ENCODE measurements at places on chromosomes 11 and 22.
A peak's percentile ranks its signal among the peaks of the same experiment; 100 is the strongest.

DNA sequence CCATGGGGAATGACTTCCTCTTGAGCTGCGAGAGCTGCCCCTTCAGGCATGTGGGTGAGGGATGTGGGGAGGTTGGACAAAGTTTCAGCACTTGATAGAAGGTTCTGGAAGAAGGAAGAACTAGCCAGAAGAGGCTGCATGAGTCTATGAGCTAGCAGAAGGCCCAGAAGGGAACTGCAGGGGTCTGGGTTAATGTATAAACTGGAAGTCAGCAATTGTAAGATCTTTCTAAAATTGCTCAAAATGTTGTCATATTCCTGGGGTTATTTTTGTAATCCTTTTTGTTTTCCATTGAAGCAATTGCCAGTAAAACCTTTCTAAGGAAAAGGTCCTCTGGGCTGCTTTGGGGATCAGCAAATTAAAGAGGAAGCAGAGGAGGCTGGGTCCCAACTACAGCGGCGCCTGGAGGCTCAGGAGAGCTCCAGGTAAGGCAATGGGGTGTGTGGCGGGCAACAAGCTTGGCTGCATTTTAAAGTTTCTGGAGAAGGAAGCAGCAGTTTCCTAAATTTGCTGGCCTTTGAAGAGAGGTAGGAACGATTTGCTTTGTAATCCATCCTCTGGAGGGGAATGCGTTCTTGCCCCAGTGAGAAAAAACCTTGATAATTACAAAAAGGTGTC, 29.2 kb downstream of the ADAMTS15 start:
- no peak for DNase-seq

- no peak for DNase-seq
Observed at GRCh38 chr11:45142241-45143055, 4.0 kb upstream of the PRDM11 start.

GRCh38 chr11:123628936-123629683, 25.3 kb downstream of the SCN3B start:
- peak; percentile 41 for DNase-seq

DNA sequence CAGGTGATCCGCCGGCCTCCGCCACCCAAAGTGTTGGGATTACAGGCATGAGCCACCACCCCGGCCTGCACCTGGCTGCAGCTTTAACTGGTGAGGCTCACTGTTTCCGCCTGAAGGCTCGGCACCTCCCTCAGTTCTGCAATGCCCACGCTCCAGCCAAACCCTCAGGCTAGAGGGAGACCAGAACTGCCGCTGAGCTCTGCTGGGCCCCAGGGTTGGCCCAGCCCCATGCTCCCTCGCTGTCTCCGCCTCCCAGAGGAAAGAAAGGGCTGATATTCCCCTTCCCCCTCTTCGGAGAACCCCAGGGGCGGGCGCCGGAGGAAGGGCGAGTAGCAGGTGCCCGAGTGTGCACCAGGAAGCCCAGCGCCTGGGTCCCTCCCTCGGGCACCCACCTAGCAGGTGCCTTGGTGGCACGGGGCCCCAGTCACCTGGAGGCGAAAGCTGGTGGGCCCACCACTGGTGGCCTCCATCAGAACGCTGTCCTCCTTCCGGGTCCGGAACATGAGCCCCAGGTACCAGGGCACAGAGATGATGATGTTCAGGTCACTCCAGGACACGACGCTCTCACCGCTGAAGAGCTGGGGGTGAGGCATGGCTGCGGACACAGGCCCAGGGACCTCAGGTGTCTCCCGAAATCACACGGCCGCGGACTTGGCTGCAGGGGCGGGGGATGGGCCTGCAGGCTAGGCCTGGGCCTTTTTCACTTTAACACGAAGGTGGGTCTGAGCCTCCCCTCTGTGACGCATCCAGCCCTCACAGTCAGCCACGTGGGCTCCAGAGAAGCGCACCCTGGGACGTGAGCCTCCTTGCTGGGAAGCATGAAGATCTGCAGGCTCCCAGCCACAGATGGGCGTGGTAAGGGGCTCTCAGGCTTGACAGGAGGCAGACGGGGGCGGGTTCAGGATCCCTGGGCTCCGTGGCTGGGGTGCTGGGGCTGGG, 73.3 kb downstream of the TRMU start:
- no peak for DNase-seq

DNA sequence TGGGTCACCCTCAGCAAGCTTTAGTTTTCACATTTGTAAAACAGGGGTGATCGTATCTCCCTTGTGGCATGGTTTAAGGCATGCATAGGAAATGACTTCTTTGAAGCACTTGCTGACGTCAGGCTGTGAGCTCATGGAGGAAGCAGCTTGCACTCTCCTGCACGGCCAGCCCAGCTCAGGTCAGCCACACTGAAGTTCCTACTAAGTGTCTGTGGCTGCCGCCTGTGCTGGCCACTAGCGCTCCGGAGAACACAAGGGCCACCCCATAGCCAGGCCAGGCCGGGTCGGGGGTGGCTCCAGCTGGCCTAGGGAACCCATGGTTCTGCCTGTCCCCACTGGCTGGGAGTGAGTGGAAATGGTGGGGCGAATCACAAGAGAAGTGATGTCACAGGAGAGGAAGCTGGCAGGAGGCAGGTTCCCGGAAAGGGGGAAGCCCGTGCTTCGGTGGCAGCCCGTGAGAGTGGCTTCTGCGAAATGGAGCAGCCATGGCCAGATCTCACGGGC, 28.2 kb downstream of the KCTD17 start:
- DNase-seq, result no peak

DNA sequence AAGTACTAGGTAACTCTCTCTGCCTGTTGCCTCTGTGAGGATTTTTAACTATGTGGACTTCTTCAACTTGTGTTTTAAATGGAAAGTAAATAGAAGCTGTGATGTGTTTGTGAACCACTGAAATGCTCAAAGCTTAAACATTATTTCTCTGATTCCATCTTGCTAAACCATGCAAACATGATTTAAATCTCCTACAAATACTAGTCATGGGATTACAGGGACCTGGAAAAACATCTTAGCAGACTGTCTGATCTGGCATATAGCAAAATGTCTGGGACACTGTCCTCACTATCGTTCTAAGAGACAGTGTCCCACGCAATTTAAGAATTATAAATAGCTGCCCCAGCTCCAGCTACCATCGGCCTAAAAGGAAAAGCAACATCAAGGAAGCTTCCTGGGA, 914.5 kb upstream of the FAT3 start:
- DNase-seq, result no peak

- DNase-seq, result no peak
Observed at GRCh38 chr22:21444701-21445436, 22.3 kb upstream of the TMEM191C start.

DNA sequence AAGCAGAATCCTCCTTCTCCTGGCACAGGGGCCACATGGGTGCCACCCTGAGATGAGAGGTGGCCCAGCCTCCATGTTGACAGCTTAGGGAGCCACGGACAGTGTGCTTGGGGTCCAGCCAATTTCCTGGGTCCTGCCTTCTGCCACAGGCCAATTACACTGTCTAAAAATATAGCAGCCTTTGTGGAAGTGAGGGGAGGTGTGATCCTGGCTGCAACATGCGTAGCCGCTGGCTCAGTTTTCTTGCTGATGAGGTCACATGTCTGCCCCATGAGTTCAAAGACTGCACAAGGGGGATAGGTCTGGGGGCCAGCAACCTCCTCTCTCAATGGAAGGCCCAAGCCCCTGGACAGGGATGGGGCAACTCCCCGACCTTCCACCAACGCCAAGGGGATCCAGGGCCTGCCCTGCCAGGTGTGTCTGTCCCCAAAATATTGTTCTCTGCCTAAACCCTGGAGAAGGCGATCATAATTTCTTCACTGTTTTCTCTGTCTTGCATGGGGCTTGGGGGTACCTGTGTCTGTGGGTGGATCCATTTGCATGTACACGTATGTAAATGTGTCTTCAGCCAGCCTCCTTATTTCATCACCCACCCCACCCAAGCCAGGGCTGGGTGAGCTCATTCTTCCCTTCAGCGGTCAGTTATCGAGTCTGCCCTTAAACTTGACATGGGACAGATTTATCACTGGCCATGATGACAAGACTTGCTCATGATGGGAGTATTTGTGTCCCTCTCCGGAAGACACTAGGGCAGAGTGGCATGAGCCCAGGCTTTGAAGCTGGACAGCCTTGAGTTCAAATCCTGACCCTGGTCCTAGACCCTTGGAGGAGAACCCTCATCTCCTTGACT, 59.4 kb downstream of the OTOG start:
- no peak for DNase-seq

- no peak for DNase-seq
Observed at GRCh38 chr11:86753459-86753858, 46.9 kb upstream of the PRSS23 start.

DNA sequence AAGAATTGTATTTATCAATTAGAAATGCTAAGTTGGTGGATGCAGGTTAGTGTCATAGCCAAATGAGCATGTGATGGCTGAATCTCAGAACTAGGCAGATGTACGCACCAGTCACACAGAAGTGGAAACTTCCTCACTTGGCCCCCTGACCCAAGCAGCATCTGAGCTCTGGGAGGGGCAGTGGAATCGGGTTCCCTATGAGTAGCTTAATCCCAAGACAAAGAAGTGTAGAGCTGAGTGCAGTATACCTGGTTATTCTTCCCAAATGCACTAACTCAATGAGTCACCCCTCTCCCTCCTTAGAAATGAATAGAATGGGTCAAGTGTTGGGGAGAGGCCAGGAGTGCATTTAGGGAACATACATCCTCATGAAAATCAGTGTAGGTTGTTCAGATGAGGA, 224.6 kb downstream of the FAT3 start:
- DNase-seq, result no peak

GRCh38 chr11:68138237-68138636, 17.0 kb upstream of the CHKA start:
- DNase-seq, result no peak

GRCh38 chr11:35036639-35037038, 102.3 kb upstream of the CD44 start:
- no peak for DNase-seq

GRCh38 chr11:57546869-57547475, 9.6 kb downstream of the SMTNL1 start:
- peak; percentile 28 for DNase-seq

DNA sequence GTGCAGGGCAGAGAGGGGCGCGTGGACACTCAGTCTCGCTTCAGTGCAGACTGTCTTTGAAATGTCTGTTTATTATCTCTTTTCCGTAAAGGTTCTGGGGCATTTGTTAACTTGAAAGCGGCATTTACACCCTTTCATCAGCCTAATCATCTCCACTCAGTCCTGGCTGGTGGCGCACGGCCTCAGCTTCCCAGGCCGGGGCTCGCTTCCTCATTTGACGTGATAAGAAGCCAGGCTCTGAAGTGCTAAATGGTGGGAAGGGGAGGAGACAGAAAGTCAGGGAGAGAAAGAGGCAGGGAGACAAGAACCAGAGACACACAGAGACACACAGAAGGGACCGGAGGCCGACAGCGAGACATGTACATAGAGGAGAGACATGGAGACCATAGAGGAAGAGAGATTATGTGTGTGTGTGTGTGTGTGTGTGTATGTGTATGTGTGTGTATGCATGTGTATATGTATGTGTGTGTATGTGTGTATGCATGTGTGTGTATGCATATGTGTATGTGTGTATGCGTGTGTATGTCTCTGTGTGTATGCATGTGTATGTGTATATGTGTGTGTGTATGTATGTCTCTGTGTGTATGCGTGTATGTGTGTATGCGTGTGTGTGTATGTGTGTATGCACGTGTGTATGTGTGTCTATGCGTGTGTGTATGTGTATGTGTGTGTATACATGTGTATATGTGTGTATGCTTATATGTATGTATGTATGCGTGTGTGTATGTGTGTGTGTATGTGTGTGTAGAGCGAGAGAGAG, 101.5 kb downstream of the ST3GAL4 start:
- no peak for DNase-seq

GRCh38 chr11:115418081-115418480, 86.1 kb downstream of the CADM1 start:
- DNase-seq, result no peak

DNA sequence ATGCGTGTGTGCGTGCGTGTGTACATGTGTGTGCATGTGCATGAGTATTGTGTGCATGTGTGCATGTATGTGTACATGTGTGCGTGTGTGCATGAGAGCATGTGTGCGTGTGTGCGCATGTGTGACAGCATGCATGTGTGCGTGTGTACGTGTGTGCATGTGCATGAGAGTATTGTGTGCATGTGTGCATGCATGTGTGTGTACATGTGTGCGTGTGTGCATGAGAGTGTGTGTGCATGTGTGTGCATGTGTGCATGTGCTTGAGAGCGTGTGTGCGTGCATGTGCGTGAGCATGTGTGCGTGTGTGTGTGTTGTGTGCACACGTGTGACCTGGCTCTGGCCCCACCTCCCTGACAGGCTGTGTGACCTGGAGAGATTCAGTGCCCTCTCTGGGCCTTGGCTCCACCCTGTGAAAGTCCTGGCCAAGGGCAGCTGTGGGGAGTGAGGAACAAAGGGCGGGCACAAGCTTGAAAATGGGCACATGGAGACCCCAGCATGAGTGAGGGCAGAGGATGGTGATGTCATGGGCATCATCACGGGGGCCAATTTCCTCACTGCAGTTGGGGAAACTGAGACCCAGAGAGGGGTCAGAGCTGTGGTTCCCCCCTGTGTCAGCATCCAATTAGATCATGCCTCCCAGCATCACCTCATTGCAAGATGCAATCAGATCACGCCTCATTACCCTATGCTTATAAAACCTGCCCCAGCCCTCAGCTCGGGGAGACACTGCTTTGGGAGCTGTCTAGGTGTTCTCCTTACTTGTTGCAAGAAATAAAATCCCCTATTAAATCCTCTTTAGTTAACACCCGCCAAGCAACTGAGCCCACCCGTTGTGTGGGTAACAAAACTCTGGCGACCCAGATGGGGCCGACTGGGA, 658 bp downstream of the ACY3 start:
- no peak for DNase-seq

DNA sequence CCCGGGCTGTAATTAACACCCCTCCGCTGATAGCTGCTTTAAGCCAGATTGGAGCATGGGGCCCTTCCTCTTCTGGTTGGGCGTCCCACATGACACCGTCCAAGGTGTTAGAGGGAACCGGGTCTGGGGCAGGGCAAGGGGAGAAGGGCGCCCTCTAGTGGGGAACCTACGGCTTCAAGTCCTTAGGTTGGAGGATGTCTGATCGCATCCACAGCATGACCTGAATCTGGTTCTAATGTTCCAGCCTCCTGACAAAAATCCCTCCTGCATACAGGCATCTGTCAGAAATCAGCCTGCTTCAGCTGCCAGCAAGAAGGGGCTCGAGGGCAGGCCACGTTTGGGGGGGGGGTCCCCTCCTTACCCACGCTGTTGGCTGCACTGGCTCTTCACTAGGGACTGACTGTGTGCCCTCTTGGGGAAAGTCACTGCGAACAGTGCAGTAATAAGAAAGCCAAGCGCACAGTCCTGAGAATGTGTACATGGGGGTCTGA, 94.2 kb upstream of the TBCEL start:
- DNase-seq, result peak; percentile 64

- no peak for DNase-seq
Observed at GRCh38 chr11:64018310-64018709, 17.4 kb upstream of the FLRT1 start.

GRCh38 chr11:12540913-12541582, 133.2 kb upstream of the TEAD1 start:
- no peak for DNase-seq
